ENCODE measurements at places on chromosomes 12 and 14. TPM values are rescaled to one million over a fixed set of nuclear protein-coding genes. Genes with fewer than 3 reads are reported as not detected.

- DNase-seq, result no peak
Measured at GRCh38 chr14:42047421-42048055, 440.9 kb downstream of the LRFN5 start.

GRCh38 chr12:59843260-59843843, 247.5 kb downstream of the SLC16A7 start:
- DNase-seq, result no peak

GRCh38 chr12:129873833-129874208, 30.0 kb downstream of the TMEM132D start:
- no peak for DNase-seq

GRCh38 chr12:82057770-82058169, 298.6 kb upstream of the PPFIA2 start:
- no peak for DNase-seq

DNA sequence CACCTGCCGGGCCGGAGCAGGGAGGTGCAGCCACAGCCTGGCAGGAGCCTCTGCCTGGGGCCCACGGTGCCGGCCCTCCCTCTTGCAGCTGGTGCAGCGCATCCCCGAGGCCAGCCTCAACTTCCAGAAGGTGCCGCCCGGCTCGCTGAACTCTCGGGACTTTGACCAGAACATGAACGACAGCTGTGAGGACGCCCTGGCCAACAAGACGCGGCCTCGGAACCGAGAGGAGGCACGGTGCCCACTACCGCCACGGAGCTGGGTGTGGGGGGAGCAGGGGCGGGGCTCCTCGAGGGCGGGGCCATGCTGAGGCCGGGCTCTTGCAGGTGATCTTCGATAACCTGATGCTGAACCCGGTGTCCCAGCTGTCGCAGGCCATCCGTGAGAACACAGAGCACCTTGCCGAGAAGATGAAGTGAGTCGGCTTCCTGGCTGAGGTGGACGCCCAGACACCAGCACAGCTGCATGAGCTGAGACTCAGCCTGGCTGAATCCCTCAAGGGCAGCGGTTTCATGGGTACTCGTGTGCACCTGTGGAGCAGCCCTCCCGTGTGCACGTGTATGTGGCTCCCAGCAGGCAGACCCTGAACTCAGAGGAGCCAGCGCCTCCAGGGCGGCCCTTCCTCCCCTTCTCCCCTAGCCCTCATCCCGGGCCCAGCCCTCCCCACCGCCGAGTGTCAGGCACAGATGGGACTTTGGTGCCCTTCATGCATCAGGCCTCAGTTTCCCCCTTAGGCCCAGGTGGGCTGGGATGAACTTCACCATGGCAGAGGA, 28.6 kb downstream of the CEP170B start:
- peak; percentile 23 for DNase-seq

DNA sequence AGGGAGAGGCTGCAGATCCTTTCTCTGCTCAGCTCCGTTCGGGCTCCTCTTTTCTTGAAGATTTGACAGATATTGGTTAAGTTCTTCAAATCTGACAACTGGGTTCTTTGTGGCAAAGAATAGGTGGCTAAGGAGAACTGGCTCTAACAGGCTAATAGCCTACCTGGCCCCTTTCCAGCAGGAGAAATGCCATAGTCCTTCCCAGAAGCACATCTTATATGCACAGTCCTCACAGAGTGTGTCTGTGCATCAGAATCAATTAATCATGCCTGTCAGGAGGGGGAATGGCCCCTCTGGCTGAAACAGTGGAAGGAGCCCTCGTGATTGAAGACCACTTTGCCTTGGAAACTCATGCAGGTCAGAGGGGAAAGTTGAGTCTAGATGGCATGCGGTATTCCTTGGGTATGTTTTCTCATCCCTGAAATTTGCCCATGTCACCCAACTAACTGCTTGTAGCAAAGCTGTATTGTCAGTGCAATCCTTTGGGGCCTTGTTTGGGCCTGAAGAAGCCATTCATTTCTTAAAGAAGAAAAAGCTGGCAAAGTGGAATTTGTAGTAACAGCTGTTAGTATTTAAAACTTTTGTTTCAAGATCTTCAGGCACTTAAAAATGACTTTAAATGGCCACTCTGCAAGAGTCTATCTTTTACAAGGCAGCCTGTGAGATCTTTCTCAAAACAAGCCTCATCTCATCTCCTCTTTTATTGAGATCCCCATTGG, 251.5 kb downstream of the ZFP36L1 start:
- DNase-seq, result no peak

- no peak for DNase-seq
Measured at GRCh38 chr14:56821805-56822610, 11.7 kb upstream of the OTX2 start.

- DNase-seq, result no peak
Measured at GRCh38 chr12:4820971-4821370, 88.7 kb upstream of the KCNA1 start.

DNA sequence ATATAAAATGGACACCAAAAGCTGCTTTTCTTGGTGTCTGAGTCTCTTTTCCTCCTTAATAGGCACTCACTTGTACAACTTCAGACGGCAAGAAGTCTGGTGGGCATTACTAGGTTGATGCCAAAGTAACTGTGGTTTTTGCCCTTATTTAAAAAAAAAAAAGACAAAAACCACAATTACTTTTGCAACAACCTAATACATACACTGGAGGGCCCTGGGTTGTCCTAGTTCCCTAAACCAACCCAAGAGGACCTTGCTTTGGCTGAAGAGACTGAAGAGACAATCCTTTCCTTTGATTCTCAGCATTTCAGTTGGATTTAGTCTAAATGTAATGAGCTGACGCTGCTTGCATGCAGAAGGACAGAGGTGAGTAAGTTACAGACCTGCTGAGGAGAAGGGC, 16.2 kb upstream of the PLEKHG3 start:
- DNase-seq, result no peak

- no peak for DNase-seq
Measured at GRCh38 chr14:36785511-36785910, 123.9 kb downstream of the PAX9 start.

DNA sequence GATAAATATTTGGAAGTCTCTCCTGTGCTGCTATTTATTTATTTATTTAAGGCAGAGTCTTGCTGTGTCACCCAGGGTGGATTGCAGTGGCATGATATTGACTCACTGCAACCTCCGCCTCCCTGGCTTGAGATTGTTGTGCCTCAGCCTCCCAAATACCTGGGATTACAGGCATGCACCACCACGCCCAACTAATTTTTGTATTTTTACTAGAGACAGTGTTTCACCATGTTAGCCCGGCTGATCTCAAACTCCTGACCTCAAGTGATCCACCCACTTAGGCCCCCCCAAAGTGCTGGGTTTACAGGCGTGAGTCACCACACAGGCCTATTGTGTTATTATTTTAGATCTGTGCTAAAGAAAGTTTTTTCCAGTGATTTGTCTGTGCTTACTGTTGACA, 225.2 kb downstream of the CCER1 start:
- no peak for DNase-seq

GRCh38 chr14:95585953-95586620, 51.2 kb downstream of the GLRX5 start:
- no peak for DNase-seq

GRCh38 chr12:59086126-59086525, 165.8 kb upstream of the LRIG3 start:
- DNase-seq, result no peak

- DNase-seq, result no peak
Measured at GRCh38 chr12:128307791-128308190, 40.8 kb downstream of the TMEM132C start.

DNA sequence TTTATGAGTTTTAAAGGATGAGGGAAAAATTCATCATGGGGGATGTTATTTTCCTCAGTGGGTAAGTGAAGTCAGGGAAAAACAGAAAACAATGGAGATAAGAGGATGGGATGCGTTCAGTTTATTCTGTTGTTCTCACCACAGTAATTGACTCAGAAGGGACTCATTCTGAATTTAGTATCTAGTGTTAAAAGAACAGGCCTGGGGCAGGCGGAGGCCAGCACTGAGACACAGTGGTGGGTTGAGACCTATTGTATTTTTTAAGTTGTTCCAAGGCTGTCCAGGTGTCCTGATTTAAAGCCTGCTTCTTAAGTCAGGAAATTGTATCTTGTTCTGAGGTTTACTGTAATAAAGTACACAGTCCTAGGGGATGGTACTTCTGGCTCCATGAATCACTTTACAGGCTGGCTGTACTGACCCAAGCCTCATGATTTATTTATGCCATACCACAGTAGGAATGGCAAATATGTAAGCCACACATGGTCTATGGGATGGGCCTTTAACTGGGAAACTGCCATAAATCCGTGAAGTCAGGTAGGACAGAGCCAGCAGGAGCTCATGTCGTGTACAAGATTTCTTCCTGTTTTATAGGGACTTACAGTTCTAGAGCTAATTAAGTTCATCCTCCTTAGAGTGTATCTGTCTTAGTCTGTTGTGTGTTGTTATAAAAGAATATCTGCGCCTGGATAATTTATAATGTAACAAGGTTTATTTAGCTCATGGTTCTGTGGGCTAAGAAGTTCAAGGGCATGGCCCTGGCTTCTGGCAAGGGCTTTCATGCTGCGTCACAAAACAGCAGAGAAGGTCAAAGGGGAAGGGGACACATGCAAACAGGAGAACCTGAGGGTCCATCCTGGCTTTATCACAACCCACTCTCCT, 244.1 kb downstream of the FBXL14 start:
- no peak for DNase-seq

DNA sequence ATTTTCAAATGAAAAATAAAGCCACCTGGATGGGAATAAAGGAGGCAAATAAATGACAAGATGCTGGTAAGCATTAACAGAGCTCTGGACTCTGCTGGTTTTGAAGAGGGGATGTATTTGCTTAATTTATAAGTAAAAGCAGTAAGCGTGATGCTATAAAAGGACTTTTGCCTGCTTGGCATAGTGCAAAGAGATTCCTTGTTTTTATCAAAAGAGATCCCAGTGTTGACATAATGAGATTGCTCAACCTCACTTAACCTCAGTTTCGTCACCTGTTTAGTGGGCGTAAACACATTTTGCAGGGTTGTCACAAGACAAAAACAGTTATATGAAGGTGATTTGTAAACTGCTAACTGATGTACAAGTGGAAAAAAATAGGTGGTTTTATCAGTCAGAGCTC, 13.8 kb downstream of the ASCL1 start:
- DNase-seq, result no peak

- peak; percentile 62 for DNase-seq
Measured at GRCh38 chr12:9943240-9943639, 11.1 kb upstream of the CLEC2A start.

- DNase-seq, result no peak
Measured at GRCh38 chr12:5280086-5280485, 151.8 kb upstream of the NTF3 start.

DNA sequence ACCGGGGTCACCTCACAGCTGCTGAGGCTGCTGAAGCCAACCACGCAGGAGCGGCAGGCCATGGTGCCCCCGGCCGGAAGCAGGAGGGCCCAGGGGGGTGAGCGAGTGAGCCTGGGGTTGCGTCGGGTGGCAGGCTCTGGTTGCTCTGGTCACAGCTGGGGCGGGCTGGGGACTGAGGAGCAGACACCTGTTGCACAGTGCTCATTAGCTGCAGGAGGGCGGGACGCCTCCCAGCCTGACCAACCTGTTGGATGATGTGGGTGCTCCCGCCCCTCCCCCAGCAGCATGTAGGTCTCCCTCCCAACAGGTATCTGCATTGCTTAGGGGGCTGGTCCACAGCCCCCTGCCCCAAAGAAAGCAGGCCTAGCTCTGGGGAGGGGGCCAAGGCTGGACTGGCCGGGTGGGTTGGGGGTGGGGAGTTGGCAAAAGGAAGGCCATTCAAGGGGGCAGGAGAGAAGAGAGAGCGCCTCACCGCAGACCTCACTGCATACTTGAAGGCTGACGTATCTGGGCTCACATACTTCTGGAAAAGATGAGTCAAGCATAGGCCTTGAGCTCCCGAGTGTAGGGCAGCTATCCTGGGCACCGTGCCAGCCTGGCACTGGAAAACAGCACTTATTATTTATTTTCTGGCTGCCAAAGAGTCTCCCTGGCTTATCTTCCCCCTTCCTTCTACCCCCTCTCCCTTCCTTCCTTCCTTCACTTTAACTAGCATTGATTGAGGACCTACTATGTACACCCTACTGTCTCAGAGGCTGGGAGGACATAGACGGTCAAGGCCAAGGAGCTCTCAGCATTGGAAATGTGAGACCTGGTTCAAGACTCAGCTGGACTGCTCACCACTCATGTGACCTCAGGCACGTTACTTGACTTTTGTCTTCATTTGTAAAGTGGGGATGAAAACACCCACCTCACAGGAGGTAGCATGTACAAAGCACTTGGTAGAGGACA, at the start of gene KRT80:
KRT80 (minus strand) TSS at position 174 of the 951 bp plus-strand sequence; CDS start at position 62, 112 bp downstream.
- no peak for DNase-seq

GRCh38 chr14:90664911-90665310, 151.3 kb downstream of the TTC7B start:
- DNase-seq, result no peak

- DNase-seq, result no peak
Measured at GRCh38 chr12:71477609-71478008, 38.0 kb downstream of the LGR5 start.

DNA sequence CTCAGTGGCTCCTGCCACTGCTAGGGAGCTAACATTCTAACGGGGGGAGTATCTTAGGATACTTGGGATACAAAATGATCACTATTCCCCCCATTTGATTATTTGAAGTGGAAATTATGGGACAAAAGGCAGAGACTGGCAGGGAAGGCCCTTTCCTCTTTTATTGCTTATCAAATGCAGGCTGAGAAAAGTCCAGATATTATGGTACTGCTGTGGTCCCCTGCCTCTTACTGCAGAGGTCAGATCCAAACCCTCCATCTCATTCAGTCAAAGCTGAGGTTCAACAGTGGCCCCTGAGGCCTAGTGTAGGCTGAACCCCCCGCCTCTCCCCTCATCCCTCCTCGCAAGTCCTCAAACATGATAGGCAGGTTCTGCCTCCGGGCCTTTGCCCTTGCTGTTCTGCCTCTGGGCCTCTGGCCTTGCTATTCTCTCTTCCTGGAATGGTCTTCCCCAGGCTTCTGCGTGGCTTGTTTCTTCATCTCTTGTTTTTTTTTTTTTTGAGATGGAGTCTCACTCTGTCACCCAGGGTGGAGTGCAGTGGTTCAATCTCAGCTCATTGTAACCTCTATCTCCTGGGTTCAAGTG, 34.2 kb downstream of the KRT80 start:
- no peak for DNase-seq

The FBLN5 gene
- 0.37 TPM for total RNA-seq

The FOXN4 gene
- not detected for total RNA-seq

The TDRD9 gene
- 2.4 TPM for total RNA-seq

The P2RX2 gene
- total RNA-seq, result not detected

The GALNT8 gene
- 1.3 TPM for total RNA-seq

The BIN2 gene
- 40.1 TPM for total RNA-seq

The FGF6 gene
- total RNA-seq, result not detected
